Left ventricle myocardium inferior (tissue), 1 donor: ENCODE measurements at places on chromosomes 12 and 14.

DNA sequence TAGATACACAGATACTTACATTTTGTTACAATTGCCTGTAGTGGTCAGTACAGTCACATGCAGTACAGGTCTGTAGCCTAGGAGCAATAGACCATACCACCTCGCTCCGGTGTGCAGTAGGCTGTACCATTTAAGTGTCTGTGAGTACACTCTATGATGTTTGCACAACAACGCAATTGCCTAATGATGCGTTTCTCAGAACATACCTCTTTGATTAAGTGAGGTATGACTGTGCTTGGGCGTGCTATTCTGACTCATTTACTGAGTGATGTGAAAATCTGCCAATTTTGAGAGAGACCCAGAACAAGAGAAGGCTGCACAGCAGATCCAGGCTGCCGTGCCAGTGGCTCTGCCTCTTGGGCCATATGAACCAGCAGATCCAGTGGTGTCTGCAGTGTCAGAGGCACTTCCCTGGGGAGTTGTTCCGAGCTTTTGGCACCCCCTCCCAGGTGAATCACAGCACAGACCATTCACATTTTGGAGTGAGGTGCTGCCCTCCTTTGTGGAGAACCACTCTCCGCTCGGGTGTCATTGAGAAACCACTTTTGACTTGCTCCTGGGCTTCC, 20.4 kb downstream of the DLK1 start:
- no peak for DNase-seq

DNA sequence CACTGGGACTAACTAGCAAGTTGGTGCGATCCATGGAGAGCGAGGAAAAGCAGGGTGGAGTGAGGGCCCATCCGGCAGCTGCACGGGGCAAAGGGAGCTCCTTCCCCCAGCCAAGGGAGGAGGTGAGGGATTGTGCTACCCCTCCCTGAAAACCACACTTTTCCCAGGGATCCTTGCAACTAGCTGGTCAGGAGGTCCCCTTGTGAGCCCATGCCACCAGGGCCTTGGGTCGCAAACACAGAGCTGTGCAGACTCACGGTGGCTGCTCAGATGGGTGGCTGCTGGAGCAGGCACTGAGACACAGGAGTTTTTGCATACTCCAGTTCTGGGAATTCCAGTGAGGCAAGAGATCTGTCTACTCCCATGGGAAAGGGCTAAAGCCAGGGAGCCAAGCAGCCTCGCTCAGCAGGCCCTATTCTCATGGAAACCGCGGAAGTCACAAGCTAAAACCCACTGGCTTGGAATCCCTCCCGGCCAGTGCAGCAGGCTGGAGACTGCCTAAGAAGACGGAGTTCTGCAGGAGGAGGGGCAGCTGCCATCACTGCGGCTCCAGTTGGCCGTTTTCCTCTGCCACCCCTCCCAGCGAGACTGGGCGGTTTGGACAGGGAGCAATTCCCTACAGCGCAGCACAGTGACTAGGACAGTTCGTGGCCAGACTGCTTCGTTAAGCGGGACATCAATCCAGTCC, 10.9 kb upstream of the ZNF705A start:
- peak; percentile 50 for DNase-seq

- no peak for DNase-seq
Measured at GRCh38 chr12:124140944-124141486, 153.9 kb upstream of the RFLNA start.

GRCh38 chr12:20400003-20400402, 31.7 kb downstream of the PDE3A start:
- no peak for DNase-seq

- DNase-seq: no peak
Measured at GRCh38 chr12:121252712-121253345, 42.9 kb downstream of the P2RX4 start.

DNA sequence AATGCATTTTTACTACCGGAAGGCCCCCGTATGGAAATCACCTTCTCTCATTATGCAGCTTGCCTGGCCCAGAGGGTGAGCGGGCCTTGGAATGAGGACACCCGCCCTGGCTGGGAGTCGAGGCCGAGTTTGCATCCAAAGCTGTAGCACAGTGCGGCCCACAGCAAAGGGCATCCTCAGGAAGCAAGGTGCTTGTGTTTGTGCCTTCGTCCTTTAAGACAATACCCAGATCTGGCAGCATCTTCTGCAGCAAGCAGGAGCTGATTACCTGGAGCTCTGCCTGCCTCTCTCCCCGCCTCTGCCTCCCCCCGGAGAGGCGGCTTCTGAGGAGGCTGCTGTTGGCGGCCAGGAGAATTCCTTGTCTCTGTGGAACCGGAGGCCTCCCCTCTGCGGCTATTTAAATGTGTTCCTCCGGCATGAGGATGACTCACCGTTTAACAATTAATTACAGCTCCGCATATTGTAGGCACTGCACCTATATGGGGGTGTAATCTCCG, 145.3 kb downstream of the CACNA1C start:
- DNase-seq: no peak

DNA sequence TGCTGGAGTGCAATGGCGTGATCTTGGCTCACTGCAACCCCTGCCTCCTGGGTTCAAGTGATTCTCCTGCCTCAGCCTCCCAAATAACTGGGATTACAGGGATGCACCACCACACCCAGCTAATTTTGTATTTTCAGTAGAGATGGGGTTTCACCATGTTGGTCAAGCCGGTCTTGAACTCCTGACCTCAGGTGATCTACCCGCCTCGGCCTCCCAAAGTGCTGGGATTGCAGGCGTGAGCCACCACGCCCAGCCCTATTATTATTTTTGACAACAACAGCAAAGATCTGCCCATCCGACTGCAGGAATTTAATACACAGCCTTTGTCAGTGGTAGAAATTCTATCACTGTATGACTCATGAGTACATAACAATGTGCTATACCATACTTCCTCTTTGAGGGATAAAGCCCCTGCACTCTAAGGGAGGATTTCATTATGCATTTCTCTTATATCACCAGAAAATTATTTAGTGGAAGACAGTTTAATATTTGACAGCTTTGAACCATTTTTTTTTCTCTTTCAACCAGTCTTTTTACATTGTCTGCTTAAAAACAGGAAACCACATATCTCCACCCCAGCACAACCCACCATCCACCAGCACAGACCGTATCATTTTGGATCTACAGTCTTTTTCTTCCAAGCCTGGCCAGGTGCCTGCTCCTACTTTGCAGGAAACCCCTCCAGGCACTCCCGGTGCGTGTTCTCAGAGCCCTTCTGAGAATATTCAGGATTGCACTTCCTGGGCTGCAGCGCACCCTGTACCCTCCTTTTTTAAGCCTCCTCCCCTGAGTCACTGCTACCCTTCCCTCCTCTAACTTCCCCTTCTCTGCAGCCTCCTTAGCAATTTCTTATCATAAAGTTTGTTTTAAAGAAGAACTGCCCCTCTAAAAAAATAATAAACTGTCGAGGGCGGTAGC, 594 bp downstream of the ARHGDIB start:
- DNase-seq: peak; percentile 55

DNA sequence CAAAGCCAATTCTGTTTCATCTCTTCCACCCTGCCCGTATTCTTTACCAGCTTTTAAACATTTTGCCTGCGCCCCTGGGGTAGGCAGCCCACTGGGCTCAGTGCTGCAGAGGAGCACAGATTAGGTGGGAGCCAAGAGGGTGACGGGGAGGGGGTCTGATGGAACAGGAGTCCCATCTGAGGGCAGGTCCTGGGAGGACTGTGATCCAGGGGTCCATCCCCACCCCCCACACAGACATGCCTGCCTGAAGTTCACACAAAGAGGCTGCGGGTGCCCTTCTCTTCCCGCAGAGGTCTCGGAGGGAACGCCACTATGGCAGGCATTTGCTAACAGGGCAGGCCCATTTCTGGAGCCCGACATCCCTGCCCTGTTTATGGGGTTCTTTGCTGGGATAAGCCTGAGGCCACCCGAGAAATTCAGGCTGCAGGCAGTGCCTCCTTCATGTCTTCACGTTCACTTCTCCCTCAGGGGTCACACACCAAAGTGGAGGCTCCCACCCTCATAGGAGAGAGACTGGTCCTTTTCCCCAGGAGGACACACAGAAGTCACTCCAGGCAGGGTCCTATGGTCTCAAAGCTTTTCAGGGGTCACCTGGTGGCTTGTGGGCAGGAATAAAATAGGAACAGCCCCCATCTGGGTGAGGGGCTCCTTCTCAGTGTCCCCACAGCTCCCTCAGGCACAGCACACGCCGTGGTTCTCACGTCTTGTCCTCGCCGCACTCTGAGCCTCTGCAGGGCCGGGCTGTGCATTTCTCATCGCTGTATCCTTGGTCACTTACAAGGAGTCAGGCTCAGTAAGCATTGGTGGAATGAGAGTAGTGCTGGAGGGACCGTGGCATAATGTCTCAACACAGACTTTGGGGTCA, 12.9 kb downstream of the VASH1 start:
- DNase-seq: no peak

- no peak for DNase-seq
Measured at GRCh38 chr14:92986254-92987147, 63.6 kb downstream of the CHGA start.

GRCh38 chr12:127237151-127237550, 1029.8 kb upstream of the TMEM132C start:
- no peak for DNase-seq

DNA sequence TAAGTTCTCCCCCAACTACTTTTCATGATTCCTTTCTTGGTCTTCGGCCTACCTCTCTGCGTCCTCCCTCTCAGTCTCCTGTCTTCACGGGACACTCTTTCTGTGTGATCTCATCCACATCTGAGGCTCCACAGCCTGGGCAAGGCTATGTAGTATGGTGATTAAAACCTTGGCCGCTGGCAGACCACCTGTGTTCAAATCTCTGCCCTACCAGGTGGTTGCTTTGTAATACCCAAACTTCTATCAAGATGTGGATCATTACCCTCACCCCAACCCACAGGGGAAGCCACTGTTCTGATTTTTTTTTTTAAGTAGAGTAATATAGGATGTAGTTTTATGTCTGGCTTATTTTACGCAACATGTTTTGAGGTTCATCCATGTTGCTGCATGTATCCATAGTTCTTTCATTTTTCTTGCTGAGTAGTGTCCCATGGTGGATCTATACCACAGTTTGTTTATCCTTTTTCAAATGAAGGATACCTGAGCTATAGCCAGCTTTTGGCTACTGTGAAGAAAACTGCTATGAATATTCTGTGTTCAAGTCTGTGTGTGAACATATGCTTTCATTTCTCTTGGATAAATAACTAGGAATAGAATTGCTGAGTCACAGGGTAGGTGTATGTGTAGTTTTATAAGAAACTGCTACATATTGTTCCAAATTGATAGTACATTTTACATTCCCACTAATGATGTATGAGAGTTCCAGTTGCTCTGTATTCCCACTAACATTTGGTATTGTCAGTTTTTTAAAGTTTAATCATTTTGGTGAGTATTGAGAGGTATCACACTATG, 8.3 kb upstream of the STAT6 start:
- no peak for DNase-seq

- no peak for DNase-seq
Measured at GRCh38 chr14:34650786-34651584, 21.0 kb upstream of the SNX6 start.

GRCh38 chr14:59125156-59125555, 63.3 kb upstream of the DAAM1 start:
- no peak for DNase-seq

DNA sequence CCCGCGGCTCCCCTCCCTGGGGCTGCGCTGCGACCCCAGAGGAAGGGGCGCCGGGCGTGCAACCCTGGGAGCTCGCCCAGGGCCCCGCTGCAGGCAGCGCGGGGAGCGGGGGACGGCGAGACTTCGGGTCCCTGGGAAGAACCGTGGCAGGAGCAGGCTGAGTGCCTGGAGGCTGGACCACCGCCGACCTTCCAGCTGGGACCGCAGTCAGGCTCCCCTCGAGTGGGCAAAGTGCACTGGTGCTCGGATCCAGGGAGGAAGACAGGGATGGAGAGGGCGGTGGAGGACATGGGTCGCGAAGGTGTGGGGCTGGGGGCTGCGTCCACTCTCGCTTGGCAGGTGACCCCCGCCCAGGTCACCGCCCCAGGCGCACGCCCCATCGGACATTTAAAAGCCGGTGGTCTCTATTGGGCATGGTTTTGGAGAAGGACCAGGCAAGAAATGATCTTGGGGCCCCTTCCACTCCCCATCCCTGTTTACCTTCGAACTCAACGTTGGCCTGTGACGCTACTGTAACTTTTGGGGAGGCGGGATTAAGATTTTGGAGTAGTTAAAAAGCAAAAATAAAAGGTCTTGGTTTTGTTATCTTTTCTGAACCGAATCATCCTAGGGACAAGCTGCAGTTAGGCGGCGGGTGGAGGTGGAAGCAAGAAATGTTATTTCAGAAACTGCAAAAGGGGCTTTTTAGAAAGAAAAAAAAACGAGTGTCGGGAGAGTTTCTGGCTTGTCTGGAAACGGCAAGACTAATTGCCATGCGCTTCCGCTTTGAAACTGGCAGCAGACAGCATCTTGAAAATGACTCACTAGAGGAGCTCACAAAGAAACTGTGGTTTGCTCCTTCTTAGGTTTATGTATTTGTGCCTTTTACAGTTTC, 1.0 kb downstream of the ELK3 start:
- peak; percentile 30 for DNase-seq

- DNase-seq: peak; percentile 19
Measured at GRCh38 chr14:54329082-54329695, 67.6 kb upstream of the CDKN3 start.

GRCh38 chr14:63952933-63953437, 100.2 kb downstream of the SYNE2 start:
- DNase-seq: no peak

GRCh38 chr14:73784988-73785313, 66.7 kb upstream of the PTGR2 start:
- DNase-seq: no peak

GRCh38 chr12:3622822-3623690, 129.9 kb downstream of the CRACR2A start:
- DNase-seq: no peak

DNA sequence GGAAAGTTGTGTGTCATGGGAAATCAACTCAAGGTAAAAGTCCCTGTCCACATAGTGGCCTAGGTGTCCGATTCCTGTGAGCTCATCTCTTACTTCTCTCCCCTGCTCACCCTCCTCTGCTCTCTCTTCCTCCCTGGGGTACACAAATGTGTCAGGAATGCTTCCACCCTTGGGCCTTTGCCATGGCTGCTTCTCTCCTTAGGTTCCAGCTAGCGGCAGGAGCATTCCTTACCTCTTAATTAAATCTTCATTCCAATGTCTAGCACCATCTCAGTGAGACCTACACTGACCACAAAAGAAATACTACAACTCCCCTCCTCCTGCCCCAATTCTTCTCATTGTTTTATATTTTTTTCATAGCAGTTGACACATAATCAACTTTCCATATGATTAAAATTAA, 298.6 kb downstream of the PDZRN4 start:
- DNase-seq: no peak

GRCh38 chr14:28102001-28102400, 664.6 kb upstream of the FOXG1 start:
- DNase-seq: no peak

- no peak for DNase-seq
Measured at GRCh38 chr12:95605087-95605486, 53.8 kb upstream of the USP44 start.

- no peak for DNase-seq
Measured at GRCh38 chr12:12069821-12070548, 754 bp upstream of the BCL2L14 start.

- DNase-seq: no peak
Measured at GRCh38 chr12:52575256-52575655, 1.6 kb upstream of the KRT74 start.

- DNase-seq: no peak
Measured at GRCh38 chr14:105212541-105213300, 31.6 kb upstream of the NUDT14 start.

- no peak for DNase-seq
Measured at GRCh38 chr14:105140581-105140980, 28.0 kb downstream of the JAG2 start.

- no peak for DNase-seq
Measured at GRCh38 chr12:24929953-24930352, 18.9 kb downstream of the BCAT1 start.

GRCh38 chr12:27277846-27278260, 33.8 kb downstream of the STK38L start:
- DNase-seq: no peak
